Germinal center (tissue), 1 donor: ENCODE measurements at places on chromosomes 11 and 22.

GRCh38 chr22:40345271-40345670 is 1.0 kb upstream of the ADSL start:
- DNase-seq = no peak

GRCh38 chr11:10752061-10752460 is 1.0 kb downstream of the CTR9 start:
- DNase-seq = no peak

DNA sequence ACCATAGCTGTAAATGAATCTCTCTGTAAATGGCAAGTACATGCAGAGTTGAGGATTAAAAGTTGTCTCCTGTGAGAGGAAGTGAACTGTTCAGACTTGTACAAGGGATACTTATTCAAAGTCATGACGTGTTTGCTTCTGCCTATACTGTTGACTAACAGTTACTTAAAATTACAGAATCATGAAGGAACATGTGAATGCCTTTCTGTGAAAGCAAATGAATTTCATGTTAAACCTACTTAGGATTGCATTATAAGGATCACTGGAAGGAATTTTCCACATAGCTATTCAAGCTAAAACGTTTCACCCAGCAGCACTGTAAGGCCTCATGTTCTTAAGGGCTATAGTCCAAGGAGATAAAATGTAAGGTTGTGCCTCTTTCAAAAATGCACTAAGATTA is 93.4 kb upstream of the BIRC3 start:
- DNase-seq = no peak

DNA sequence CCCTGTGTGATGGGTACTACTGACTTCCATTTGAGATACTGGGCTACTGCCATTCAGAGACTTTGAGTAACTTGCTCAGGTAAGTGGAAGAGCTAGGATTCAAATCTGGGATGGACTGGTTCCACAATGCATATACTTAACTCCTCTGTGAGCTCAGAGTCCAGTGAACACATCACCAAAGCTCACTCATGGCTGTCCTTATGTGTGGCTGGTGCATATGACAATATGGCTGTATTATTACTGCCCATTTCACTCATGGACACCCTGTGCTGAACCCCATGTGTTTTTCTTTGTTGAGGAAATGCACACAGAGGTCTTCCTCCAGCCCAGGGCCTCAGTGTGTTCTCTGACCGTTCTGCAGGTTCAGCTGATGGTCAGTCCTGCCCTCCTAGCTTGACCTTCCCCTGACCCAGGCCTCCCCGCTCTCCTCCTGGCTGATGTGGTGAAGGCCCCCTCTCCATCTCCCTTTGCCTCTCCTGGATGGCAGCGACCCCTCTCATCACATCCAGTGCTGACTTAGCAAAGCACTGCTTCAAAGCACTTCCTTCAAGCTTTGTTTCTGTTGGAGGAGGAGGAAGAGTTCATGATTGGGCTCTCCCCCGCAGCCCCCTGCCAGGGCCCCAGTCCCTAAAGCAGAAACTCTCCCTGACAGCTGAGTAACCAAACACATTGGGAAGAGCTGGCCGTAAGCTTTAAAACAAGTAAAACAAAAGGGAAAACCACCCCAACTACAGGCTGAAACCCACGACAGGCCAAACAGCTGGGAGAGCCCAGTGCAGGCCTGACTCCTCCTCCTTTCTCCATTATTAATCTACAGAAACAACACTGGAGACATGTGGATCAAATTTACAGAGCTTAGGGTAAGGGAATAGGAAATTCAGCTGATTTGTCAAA is 101.2 kb downstream of the NAT10 start:
- no peak for DNase-seq

DNA sequence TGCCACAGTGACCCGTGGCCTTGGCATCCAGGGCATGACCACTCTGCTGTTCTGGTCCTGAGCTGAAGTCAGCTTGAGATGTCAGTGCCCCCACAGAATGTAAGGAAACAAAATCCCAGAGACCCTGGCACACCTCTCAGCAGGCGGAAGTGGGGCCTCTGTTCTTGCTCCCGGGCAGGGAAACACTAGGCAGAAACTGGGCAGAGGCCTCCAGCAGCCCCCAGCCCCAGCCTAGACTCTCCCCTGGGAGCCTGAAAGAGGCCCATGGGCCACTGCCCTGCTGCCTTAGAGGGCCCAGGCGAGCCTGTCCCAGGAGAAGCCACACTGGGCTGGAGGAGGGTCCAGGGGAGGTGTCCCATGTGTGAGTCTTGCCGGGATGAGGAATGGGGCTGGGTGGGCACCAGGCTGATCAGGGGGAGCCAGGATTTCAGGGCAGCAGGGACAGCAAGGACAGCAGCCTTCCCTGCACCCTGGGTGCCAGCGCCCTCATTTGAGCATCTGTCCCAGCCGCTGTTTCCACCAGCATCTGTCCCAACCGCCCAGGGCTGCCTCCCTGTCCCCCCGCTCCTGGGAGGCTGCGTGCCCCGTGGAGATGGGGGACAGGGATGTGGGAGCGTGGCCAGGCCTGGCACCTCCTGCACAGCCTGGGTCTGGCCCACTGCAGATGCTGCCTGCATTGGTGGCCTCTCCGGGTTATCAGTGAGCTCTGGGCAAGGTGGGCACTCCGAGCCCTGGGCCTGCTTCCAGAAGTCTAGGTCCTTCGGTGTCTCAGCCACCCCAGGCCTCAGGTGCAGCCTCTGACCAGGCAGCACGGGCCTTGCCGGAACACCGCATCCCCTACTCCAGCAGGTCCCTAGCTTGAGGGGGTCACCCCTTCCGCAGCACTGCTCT is 1072.4 kb downstream of the BRD1 start:
- DNase-seq = no peak

GRCh38 chr11:117923275-117923674 is 5.9 kb downstream of the TMPRSS13 start:
- DNase-seq = no peak

GRCh38 chr11:15141381-15141780 is 26.7 kb downstream of the INSC start:
- DNase-seq = no peak

GRCh38 chr11:131412061-131412460 is 41.6 kb downstream of the NTM start:
- DNase-seq = no peak

DNA sequence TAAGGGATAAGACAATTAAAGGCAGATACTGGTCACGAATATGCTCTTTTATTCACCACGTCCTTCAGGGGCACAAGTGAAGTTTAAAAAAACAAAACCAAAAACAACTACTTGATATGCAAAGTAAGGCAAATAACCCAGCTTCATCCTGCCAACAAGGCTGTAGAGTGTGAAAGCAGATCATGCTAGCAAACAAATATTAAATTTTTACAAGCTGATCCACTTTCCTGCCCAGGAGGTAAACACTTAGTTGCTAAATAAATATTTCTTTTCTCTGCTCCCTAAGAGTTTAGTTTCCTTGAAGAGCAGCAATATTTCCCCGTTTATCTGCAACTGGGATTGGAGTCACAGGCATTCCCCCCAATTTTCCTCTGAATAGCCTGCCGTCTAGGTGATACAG is 300.2 kb downstream of the LARGE1 start:
- no peak for DNase-seq

DNA sequence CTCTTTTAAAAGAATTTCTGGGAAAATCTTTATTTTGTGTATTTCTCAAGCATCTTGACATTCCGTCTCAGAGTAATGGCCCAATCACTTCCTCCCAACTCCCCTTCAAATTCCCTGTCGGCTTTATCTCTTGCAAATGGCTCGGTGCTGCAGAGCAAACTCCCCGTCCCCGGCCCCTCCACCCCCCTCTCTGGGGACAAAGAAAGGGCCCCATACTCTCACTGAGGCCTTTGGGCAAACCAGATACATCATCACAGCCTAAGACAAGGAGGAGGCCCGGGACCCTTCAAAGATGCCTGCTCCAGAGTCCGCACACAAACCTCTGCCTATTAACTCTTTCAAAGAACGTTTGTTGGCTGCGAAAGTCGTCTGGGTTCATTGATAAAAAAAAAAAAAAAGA is 3.9 kb upstream of the SMIM38 start:
- DNase-seq = no peak

GRCh38 chr11:64501500-64502427 is 89.3 kb upstream of the SLC22A12 start:
- DNase-seq = no peak

DNA sequence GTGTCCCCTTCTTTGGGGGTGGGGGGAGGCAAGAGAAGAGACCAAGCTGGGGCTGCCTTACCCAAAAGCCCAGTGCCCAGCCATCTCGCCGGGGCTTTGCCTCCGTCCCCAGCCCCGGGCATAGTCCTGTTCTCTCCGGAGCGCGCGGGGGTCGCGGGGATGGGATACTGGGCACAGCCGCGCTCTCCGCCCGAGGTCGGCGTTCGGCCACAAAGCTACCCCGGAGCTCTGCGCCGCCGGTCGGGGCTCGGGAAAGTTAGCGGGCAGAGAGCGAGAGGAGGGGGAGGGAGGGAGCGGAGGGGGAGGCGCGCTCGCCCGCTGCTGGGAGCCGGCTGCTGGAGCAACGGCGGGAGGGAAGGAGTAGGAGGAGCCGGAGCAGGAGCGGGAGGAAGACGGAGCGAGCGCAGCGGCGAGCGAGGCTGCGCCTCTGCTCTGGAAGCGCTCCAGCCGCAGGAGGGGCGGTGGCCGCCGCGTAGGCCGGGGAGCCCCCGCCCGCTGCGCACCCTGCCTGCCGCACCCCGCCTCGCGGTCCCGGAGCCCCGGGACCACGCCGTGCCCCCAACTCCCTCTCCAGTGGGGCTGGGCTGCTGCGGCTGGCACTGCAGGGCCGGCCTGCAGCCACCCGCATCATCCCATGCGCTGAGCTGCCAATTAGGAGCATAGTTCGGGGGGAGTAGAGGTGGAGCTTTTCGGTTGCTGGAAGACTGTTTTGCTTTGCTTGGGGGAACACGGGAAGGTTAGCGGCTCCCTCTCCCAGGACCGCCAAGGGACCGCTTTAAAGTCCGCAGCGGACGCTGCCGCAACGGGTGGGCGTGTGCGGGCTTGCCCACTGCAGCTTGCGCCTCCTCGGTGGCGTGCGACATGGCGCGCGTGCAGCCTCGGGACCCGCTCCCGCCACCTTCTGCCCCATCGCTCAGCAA is at the start of gene SCN4B:
SCN4B (minus strand) TSS at position 272 of the 920 bp plus-strand sequence; CDS start at position 122, 150 bp downstream.
- peak; percentile 38 for DNase-seq

DNA sequence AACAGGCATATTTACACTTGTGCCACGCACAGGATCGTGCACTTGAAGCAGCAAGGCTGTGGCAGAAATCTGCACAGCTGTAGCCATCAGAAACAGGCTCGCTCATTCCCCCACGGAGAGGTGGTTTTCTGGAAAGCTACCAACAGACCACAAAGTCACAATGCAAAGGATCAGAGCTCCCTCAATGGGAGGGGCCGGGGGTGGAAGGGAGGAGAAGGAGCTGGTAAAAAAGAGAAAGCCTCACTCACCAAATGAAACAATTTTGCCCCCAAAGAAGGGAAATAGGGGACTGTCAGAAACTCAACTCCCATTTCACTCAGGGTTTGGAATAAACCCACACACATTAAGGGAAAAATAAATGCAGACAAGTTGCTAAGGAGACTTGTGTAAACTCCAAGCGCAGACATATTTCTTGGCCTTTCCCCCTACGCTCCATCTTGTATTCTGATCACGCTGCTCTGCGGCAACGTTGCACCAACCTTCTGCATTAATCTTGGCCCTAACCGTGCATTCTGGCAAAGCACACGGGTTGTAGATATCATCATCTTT is 43.2 kb upstream of the BLID start:
- no peak for DNase-seq

GRCh38 chr11:60363542-60364470 is 14.5 kb upstream of the MS4A7 start:
- DNase-seq = peak; percentile 77

GRCh38 chr11:72091292-72091691 is 10.6 kb downstream of the LRRC51 start:
- DNase-seq = peak; percentile 84

DNA sequence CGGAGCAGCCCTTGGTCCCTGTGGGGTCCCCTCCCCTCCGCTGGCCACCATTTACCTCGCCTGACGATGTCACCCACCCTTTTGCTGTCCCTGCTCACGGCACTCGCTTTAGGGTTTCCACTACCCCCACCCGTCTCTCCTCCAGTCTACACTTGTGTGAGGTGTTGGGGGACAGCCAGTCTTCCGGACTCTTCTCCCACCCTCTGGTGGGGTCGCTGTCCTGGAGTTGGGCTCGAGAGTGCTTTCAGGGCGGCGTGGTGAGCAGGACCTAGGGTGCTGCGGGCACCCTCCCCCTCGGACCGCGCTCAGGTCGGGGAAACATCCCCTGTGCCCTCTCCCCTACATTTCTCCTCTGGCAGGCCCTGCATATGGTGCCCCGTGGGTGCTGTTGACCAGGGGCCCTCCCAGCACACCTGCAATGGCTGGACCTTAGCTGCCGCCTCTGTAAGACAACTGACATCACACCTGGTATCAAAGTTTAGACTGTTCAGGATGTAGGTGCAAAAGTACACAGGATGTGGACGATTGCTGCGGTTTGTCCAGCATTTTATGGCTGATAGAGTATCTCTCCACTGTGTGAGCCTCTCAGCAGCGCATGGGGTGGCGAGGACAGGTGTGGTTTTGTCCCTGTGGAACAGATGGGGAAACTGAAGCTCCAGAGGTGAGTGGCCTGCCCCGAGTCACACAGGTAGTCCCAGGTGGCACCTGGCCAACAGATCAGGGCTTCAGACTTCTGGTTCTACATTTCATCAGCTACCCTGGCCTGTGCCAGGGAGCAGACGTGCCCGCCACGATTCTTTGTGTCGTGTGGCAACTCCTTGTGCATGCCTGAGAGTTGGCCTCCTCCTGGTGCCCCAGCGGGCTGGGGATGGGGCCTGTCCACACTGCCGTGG is 1.2 kb downstream of the GRK2 start:
- peak; percentile 32 for DNase-seq

DNA sequence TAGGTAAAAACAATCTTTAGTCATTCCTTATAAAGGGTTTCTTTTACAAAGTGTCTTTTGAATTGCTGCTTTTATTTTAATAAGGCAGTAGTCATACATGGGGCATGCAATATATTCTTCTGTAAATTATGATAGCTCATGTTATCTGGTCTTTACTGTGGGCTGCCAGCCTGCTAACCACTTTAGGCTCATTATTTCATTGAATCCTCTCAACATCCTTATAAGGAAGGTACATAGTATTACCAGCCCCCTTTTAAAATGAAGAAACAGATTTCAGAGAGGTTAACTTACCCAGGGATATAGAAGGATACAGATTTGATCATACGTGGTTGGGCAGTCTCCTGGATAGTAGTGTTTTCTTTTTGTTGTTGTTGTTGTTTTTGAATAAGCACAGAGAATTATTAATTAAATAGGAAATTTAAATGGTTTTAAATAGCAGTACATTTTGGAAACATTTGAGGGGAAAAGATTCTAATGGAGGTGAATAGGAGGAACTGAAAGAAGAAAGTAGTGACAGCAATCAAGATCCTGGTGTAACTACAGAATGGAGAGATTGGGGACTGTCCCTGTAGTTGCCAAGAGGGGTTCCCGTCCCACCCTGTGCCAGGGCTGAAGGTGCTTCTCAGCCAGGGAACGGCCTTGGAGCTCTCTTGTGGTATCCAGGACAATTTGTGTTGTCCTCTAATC is 21.0 kb downstream of the SPECC1L start:
- no peak for DNase-seq

GRCh38 chr11:71156301-71156700 is 96.1 kb downstream of the SHANK2 start:
- DNase-seq = no peak

GRCh38 chr11:64303109-64304031 is 2.0 kb upstream of the ESRRA start:
- DNase-seq = no peak
